Activated CD4-positive, alpha-beta T cell treated with anti-CD3 and anti-CD28 coated beads, Interleukin-2, amount 50 U/mL, for 16 hours (primary cell): ENCODE measurements at places on chromosomes 4 and X.

- no peak for DNase-seq
These were observed 248.5 kb upstream of the DIAPH2 start for GRCh38 chrX:96436105-96436504.

DNA sequence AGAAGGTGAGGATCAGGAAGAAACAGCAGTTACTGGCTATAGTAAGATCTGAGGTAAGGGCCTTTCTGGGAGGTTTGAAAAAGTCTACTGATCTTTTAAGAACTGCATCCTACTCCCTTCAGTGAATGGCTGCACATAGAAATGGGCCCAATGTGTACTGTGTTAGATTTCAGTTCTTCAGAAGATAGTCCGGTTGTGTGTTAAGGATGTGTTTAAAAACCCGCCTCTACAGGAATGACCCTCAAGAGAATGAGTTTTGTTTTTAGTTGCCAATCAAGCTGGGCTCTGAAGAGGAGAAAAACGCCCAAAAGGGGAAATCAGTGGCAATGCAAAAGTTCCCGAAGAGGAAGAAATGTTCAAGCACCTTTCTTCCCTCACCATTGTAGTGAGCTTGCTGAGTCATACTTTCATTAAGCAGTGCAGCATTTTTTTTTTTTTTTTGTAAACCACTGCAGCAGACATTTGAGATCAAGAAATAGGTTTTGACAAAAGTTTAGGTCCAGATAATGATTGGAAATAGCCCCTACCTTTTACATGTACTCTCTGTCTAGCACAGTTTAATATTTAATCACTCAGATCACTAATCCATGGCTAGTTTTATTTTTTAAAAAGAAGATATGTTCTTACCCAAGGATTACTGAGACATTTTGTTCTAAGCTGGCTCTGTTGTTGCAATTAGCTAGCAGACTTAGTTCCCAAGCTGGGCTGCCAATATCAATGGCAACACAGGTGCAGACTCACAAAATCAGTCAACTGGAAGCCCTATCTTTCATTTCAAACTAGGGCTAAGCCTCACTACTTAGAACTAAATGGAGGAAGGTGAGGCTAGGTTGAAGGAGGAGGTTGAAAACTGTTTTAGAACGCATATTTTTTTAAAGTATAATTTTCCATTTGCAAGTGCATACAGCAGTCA lies 7.0 kb upstream of the TRPC5OS start:
- peak; percentile 5 for DNase-seq

- DNase-seq = no peak
These were observed 82.4 kb downstream of the ITIH6 start for GRCh38 chrX:54715621-54716020.

DNA sequence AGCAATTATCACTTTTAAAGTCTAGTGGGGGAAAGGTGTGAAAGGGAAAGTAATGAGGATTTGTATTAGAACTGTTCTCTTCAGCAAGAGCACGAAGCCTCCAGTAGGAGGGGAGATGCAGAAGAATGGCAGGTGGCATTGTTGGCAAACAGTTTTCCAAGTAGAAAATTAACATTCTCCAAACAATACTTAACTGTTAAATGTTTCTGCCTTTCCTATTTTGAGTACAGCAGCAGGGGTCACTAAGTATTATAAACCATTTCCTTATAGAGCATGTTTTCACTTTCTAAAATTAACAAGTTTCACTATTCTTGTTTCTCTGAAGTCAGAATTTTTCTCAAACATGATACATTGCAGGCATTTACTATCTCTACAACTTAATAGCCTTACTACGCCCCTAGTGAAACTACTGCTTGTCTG lies 58.7 kb downstream of the LEF1 start:
- DNase-seq = no peak

DNA sequence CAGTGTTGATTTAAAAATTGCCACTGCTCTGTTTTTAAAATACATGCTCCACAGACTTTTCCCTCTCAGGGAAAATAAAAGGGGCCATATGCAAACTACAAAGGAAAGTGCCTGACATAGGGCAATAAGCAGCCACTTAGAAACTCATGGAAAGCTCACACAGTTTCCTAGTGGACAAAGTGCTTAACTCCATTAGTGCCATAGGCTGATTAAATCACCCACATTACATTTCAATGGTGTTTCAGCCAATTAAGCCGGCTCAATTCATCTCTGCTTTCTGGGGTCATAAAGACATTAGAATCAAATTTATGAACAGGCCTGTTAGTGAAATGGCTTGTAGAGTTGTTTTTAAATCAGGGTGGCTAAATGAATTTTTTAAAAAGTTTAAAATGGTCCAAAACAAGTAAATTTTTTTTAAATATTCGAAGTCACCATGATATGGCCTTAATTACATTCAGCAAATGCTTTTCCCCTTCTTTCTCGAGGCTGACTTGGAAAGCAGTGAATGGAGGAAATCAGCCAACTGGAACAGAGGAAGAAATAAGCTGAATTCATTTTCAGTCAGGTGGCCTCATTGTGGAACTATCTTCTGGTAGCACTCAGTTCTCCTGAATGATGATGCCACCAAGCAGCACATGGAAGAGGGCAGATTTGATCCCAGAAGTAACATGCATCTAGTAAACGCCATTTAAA lies 2305.1 kb upstream of the AGA start:
- DNase-seq = no peak

DNA sequence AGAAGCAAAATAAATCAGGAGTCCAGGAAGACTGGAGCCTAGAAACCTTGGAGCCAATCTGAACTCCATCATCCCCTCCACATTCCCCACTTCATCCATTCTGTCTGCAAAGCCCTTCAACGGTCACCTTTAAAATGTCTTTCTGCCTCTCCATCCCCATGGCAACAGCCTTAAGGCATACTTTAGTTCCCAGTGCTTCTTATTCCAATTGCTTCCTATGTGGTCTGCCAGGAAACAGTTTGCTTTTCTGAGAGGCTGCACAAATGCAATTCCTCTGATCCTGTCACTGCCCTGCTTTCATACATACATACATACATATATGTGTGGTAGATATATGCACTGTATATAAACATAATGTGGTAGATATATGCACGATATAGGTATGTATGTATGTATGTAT lies 786 bp upstream of the MAGEH1 start:
- DNase-seq = no peak

DNA sequence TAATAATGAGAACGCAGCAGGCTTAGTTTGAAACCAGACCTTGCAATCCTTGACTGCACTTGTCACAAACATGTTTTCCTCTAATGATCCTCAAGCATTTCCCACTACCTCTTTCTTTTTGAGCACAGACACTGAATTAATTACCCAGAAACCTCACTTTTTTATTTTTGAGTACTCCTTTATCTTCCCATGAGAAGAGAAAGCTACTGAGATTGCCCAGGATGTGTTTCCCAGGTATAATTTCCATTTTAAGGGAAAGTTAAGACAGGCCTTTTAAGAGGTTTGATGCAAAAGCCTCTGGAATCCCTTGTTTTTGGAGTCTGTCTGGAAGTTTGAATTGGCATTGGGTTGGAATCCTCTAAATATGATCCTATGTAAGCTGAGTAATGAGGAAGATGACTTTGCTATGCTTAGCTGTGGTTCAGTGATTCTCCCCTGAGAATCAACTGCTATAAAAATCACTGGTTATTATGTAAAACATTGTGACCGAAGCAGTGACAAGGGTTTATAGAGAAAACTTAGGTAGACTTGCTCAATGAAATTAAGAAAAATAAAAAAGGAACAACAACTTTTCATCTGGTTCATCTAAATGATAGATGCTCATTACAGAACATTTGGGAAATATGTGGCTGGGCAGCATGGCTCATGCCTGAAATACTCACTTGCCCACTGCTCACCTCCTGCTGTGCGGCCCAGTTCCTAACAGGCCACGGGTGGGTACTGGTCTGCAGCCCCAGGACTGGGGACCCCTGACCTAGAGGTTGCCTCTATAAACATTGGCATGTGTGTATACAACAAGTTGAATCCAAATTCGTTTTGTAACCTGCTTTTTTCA lies 10.8 kb upstream of the RHOH start:
- DNase-seq = no peak
